ENCODE measurements at places on chromosomes 16 and 17. TPM values are rescaled to one million over a fixed set of nuclear protein-coding genes. Genes with fewer than 3 reads are reported as not detected.
A peak's percentile ranks its signal among the peaks of the same experiment; 100 is the strongest.

- no peak for DNase-seq
Measured at GRCh38 chr17:50316016-50316587, 29.8 kb upstream of the XYLT2 start.

DNA sequence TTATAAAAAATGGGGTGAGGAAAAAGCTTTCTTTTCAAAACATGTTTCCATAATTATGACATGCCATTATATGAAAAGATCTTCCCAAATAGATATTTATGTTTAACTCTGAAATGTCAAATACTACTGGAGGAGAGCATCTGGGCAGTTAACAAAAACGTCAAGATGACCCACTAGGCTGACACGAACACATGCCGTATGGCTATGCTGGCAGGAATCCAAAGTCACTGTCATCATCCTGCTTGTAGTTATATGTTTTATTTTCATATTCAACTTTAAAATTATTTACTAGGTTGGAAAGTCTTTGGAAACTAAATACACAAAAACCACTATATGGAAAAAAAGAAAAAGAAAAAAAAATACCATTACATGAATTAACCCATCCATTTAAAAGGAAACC lies 27.3 kb downstream of the ANKFY1 start:
- DNase-seq, result no peak

Gene DNAI2
- not detected for total RNA-seq

Gene PIPOX
- 0.55 TPM for total RNA-seq

GRCh38 chr17:43556292-43556691 lies 10.2 kb upstream of the ETV4 start:
- DNase-seq, result no peak

- DNase-seq, result no peak
Measured at GRCh38 chr17:35752471-35752870, 568 bp downstream of the GAS2L2 start.

Gene IQCK
- 6.6 TPM for total RNA-seq

GRCh38 chr17:76442341-76443338 lies 10.3 kb downstream of the UBE2O start:
- no peak for DNase-seq

DNA sequence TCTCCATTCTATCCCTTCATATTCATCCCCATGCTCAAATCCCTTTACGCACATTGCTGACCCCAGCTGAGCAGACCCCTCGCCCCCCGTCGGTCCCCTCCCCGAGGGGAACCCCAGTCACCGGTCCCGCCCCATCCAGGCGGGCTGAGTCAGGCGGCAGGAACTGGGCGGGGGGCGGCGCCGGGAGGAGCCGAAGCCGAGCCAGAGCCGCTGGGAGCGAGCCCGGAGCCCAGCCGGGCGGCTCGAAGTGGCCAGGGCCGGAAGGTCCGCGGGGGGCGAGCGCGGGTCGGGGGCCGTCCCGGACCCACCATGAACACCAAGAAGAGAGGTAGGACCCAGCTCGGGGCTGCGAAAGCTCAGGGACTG lies 8.6 kb downstream of the RIPOR1 start:
- peak; percentile 84 for DNase-seq

DNA sequence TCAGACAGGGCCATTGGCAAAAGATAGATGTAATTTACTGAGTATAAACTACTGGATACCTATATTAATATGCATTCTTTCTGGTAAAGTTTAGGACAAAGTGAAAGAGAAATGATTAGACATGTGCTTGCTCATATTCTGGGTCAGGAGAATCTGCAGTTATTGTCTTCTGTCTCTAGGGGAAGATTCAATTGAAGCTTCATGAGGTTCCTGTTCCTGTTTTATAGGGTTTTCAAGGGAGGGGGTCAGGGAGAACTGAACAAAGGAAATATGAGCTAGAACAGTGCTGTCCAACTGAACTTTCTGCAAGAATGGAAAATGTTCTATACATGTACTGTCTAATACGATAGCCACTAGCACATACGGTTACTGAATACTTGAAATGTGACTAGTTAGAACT lies 59.3 kb upstream of the CORO6 start:
- no peak for DNase-seq

GRCh38 chr17:9004132-9004960 lies 17.0 kb upstream of the NTN1 start:
- peak; percentile 25 for DNase-seq

DNA sequence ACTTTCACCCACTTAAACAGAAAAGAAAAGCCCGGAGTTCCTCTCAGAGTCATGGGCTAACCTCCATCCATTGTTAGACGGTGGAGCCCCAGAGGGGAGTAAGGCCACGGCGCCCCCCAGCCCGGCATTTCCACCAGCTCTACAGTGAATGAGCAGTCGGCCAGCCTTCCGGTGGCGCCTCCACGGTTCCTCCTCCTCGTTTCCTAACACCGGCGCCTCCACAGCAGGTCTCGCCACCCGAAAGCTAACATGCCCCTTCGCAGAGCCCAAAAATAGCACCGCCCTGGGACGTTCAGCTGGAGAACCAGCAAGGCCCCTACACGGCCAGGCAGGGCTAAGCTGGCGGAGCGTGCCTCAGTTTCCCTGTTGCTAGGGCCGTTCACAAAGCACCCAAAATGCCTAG lies 858 bp downstream of the MMD start:
- peak; percentile 67 for DNase-seq

DNA sequence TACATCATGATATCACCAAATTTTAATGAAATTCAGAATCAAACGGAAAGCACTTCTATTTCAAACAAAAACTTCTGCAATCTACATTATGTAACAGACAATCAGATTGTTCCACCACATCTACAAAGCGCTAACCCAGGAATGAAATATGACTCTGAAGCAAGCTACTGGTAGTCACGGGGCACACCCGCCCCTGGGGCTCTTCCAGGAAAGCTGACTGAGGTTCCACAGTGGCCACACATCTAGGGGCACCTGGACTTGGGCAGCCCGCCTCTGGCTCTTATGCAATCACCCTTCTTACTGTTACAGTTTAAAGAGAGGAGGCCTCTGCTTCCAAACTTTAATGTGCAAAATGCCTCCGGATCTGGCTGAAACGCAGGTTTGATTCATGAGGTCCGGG lies 27.5 kb downstream of the ZCCHC14 start:
- peak; percentile 77 for DNase-seq

Gene RGS11
- total RNA-seq, result 15.3 TPM

- no peak for DNase-seq
Measured at GRCh38 chr17:29102741-29103181, 59.8 kb downstream of the PIPOX start.

Gene TEX19
- total RNA-seq, result not detected

DNA sequence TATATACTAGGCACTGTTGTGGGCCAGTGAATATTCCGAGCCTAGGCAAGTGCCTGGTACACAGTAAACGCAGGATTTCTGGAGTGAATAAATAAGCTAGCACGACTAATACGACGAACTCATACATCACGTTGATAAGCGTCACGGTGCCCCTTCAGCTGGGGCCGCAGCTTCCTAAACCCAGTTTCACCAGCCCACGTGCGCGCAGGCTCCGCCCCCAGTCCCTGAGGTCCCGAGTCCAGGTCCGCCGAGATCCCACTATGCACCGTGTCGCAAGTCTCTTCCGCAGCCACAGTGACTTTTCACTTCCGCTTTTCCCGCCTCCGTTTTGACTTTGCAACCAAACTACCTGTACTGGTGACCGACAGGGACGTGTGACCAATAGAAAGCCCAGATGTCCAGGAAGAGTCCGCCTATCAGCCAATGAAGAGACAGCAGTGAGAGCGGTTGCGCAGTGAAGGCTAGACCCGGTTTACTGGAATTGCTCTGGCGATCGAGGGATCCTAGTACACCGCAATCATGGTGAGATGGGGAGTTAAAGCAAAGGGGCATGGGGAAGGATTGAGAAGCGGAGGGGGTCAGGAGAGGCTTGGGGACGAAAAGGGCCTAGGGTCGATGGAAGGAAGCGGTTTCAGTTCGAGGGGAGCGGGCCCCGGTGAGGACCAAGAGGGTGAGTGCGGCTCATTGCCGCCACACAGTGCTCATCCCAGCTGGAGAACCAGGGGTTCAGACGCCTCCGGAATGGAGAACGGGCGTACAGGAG lies at the start of gene PSMB3:
Gene PSMB3 (plus strand): TSS at position 434 of the 763 bp plus-strand sequence. CDS start 86 bp downstream, at position 520.
- DNase-seq, result peak; percentile 98

GRCh38 chr17:43935204-43935925 lies 6.9 kb downstream of the PPY start:
- DNase-seq, result no peak

DNA sequence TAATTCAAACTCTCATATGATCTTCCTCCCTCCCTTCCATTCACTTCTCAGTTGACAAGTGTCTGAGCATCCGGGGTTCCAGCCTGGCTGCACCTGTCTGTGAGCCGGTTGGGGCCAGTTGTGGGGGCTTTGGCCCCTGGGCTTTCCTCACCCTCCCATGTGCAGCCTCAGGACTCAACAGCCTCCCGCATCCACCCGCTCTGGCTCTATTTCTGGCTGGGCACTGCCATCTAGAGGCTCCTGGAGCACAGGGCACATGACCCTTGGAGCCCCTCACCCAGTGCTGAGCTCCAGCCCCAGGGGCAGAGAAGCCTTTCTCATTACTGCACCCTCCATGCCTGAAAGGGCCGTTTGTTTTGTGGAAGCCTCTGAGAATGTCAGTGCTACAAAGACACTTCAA lies 43.3 kb downstream of the HAPSTR1 start:
- no peak for DNase-seq

DNA sequence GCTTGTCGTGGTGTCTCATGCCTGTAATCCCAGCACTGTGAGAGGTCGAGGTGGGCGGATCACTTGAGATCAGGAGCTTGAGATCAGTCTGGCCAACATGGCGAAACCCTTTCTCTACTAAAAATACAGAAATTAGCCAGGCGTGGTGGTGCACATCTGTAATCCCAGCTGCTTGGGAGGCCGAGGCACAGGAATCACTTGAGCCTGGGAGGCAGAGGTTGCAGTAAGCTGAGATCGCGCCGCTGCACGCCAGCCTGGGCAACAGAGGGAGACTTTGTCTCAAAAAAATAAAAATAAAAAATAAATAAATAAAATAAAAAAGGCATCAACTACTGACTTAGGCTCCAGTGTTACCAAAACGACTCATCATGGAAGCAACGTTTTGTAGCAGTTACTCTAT lies 115.5 kb downstream of the PLCG2 start:
- no peak for DNase-seq

DNA sequence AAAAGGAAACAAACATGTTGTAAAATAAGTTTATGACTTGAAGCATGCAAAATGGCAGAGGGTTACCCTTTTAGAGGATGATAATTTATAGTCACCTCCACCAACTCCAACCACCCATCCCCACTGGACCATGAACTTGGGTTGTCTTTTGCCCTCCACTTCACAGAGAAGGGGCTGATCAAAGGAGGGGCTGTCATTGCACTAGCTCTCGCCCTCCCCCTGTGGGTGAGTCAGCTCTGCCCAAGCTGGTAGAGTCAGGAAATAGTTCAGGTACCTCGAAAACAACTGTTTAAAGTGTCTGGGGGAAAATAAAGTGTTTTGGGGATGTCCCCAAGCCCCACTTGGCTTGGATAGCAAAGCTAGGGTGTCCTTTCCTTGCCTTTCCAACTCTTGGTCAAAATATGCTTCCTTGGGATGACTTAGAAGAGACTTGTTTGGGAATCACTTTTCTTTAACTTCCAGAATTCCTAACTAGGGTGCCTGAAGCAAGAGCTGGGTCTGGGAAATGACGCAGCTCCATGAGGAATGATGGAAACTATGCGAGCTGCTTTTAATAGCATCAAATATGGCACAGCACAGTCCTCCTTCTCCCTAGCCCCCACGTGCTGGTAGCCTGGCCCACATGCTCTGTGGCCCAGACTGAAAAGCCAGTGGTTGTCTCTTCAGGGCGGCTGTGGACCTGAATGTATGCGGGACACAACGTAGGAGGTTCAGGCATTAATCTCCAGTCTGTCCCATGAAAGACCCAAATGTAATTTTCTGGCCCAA lies 40.7 kb downstream of the TBX4 start:
- no peak for DNase-seq

DNA sequence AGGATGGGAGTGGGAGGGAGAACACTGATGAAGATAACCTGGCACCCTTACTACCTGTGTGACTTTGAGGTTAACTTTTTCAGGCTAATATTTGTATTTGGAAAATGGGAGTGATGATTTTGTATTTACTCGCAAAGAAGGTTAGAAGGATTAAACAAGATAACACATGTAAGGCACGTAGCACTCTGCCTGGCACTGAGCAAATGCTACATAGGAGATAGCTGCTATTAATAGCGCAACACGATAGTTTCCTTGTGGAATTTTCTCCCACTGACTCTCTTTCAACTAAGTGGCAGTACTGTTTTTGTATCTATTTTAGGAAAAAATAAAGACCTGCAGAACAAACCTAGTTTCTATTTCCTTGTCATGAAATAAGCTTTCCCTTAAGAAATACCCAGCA lies 15.4 kb upstream of the KCNJ16 start:
- DNase-seq, result no peak

DNA sequence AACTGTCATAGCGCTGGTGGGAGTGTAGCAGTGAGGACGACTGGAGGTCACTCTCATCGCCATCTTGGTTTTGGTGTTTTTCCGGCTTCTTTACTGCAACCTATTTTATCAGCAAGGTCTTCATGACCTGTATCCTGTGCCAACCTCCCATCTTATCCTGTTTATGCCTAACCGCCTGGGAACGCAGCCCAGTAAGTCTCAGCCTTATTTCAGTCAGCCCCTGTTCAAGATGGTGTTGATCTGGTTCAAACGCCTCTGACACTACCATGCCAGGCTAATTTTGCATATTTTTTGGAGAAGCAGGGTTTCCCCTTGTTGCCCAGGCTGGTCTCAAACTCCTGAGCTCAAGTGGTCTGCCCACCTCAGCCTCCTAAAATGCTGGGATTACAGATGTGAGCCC lies 179.8 kb upstream of the HSBP1 start:
- DNase-seq, result no peak

Gene TOM1L2
- 179 TPM for total RNA-seq

GRCh38 chr16:1950047-1950446 lies 4.4 kb downstream of the RPL3L start:
- DNase-seq, result no peak

GRCh38 chr17:83089328-83090132 lies 10.1 kb downstream of the METRNL start:
- no peak for DNase-seq

Gene CCL17
- total RNA-seq, result not detected

Gene TPSG1
- total RNA-seq, result not detected

- DNase-seq, result peak; percentile 17
Measured at GRCh38 chr17:17108451-17109049, 66.3 kb downstream of the MPRIP start.
